GM13976 (cell line): ENCODE measurements at places on chromosomes 1 and 21.
A peak's percentile ranks its signal among the peaks of the same experiment; 100 is the strongest.

DNA sequence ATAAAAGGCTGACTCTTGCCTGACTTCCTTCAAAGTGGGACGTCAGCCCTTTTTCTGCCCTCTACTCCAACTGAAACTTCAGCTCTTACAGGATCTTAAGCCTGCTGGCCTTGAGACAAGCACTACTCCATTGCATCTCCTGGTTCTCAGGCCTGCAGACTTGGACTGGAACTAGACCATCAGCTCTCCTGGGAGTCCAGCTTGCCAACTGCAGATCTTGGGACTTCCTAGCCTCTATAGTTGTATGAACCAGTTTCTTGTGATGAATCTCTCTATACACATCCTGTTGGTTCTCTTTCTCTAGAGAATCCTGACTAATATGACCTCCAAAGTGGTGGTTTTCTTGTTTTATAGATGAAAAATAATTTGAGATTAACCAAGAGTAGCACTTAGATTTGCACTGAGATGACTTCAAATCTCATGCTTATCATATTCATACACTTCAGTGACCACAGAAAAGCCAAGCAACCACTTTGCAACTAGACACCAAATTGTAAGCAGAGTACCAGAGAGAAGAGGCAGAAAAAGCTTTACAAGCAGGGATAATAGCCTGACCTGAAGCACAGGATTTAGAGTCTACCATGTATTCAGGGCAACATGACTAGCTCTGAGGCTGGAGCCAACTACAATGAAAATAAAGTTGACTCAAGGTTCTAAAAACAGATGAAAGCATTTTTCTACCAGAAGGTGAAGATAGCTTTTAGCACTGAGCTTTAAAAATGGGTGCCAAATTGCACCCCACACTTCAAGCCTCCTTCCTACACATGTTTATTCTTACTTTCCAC, 661.3 kb upstream of the USP24 start:
- no peak for DNase-seq

GRCh38 chr1:185408700-185409270, 91.7 kb upstream of the IVNS1ABP start:
- DNase-seq: no peak

- DNase-seq: peak; percentile 57
Measured at GRCh38 chr1:172719694-172720138, 60.8 kb downstream of the FASLG start.

DNA sequence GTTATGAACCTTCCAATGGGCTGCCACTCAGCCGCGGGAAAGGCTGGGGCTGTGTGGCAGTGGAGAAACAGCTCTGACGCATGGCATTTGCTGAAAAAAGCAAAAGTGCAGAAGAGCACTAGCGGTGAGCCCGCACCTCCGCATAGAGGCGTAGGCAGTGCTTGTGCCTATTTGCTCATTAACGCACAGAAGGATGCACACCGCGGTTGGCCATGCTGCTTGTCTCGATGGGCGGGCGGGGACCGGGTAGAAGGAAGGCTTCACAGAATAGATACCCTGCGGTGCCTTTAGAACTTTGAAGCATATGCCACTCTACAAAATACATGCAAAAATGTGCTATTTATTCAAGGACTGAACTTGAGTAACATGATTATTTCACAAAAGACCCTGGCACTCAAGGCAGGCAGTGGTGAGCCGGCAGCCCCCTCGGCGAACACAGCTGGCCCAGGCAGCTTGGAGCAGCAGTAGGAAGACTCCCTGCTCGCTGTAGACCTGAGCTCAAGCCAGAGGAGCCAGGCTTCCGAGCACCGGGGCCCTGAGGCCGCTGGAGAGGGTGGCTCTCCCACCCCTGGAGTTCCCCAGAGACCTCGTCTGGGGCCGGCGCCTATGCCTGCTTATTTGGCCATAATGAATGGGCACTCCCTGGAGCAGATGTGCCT, 71.5 kb downstream of the SIK1 start:
- no peak for DNase-seq

DNA sequence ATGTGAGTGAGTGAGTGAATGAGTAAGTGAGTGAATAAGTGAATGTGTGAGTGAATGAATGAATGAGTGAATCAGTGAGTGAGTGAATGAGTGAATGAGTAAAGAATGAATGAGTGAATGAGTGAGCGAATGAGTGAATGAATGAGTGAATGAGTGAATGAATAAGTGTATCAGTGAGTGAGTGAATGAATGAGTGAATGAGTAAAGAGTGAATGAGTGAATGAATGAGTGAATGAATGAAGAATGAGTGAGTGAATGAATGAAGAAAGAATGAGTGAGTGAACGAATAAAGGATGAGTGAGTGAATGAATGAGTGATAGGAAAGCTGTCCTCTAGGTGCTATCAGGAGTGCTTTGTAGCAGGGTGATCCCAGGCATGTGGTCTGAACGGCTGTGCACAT, 35.7 kb downstream of the CFAP74 start:
- DNase-seq: no peak

DNA sequence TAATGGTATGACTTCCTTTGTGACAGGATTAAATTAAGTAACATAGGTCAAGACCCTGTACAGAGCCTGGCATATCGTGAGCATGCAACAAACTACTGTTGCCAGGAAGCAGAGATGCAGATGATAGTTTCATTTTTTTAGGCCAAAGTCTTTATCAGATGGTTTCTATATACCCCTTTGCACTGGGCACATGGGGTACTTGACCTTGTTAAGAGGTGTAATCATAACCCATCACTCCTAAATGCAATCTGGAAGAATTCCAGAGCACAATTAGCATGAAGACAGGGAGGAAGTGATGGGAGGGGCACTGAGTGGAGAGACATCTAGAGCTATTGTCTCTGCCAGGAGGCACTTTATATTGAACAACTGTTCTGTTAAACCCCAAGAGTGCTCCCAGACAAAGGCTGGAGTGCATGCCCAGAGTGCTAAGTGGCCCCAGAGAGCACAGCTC, 22.1 kb downstream of the ZBTB17 start:
- no peak for DNase-seq

DNA sequence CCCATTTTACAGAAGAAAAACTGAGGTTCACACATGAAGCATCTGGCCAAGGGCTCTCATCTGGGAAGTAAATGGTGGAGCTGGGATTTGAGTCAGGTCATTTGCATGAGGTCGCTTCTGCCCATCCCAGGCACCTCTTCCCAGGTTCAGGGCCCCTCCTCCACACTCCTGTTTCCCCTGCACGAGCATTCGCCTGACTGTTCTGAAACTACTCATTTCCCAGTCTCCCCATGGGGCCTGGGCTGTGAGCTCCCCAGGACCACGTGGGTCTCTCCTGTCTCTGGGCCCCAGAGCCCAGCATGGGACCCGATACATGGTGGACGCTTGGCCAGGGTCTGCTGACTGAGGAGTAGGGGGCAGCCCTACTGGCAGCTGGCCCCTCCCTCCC, 360.8 kb downstream of the MATN1 start:
- DNase-seq: no peak

DNA sequence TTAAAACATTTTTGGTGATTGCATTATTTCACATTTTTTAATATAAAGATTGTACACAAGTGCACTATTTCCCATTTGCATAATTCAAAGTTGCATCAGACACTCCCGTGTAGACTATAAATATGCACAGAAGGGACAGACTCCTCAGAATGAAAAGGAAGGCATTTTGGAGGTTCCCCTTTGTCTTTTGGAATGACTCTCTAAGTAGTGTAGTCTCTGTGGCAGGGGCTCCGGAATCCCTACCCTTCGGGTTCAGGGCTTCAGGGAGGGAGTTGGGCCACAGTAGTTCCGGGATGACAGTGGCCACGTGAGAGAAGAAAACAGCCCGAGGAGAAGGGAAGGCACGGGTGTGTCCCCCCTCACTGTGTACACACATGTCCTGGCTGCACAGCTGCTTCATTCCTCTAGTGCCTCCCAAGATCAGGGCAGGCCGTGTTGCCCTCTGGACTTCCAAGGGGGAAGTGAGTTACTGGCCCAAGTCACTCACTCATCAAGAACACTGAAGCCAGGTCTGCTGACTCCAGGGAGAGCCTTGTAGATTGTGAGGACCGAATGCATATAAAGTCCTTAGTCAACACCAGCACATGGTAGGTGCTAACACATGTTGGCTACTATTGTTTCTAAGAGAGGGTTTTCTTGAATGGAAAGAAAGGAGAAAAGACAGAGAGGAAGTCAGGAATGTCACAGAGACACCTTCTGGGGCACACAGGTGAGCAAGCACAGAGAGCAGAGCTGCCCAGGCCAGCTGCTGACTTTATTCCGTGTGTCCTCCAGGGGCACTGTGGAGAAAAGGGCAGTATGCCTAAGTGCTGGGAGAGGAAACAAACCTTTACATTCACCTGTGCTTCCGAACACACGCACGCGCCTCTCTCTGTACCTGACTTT, 39.8 kb downstream of the LHX4 start:
- no peak for DNase-seq

DNA sequence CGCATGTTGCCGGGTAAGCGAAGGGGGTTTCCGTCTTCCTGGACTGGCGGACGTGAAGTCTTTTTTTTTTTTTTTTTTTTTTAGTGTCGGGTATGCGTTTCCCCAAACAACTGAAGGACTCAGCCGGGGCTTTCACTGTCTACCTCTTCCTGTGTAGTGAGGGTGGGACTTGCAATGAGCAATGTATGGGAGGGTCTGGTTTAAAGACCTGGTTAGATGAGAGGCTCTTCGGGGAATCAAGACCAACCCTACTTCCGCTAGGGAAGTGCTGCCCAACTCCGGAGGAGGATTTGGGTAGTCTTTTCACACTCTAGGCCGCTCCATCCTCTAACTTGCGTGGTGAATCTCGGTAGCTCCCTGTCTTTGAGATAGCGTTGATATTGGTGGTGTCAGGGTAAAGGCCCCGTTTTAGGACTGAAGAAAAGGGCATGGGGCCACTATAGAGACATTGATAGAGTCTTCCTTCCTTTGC, 754 bp downstream of the PRRC2C start:
- peak; percentile 36 for DNase-seq

DNA sequence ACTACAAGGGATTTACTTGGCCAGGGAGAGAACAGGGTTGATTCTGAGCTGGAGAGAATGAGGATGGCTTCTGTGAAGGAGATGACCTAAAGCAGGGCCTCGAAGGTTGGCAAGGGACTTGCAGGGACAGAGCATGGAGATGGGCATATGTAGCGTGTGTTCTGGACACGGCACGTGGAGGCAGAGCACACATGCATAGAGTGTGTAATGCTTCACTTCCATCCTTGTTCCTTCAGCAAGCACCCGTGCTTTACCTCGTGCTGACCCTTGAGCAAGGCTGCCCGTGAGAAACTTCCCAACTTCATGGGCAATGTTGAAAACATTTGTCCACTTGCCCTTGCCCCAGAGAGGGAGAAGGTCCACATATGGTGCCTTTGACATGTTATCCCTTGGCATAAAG, 33.1 kb downstream of the NFIA start:
- no peak for DNase-seq

DNA sequence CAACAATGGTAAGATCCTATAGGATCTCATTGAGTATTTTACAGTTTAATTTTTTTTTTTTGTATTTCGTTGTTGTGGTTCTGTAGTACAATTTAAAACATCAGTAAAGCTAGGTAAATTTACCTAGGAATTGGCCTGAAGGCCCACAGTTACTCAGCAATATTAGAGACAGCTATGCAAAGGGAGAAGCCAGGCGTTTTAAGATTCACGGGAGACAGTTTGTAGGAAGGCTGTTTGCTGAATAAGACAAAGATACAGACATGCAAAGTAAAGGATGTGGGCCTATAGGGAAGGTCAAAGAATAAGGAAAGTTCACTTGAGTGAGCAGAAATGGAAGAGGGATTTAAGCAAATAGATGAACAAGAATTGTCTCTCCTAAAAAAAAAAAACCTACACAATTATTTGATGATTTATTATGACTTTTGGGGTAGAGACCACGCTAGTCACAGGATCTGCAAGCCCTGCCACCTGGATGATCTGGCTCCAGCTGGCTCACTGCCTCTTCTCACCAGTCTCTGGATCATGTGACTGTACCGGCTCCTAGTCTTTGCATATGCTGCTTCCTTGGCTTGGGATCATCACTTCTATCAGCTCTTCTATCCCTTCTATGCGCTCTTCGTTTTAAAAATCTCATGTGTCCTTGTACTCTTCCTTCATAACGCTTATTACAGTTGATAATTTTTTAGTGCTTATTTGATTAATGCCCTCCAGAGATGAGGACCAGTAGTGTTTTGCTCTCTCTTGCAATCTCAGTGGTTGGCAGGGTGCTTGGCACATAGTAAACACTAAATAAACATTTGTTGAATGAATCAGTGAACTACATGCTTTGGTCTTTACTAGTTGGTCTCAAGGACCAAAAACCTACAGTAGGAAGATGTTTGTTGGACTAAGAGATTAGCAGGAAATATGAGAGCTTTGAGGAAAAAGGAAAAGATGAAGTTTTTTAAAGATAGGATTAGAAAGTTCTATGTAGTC, 14.1 kb downstream of the DYRK1A start:
- DNase-seq: no peak

DNA sequence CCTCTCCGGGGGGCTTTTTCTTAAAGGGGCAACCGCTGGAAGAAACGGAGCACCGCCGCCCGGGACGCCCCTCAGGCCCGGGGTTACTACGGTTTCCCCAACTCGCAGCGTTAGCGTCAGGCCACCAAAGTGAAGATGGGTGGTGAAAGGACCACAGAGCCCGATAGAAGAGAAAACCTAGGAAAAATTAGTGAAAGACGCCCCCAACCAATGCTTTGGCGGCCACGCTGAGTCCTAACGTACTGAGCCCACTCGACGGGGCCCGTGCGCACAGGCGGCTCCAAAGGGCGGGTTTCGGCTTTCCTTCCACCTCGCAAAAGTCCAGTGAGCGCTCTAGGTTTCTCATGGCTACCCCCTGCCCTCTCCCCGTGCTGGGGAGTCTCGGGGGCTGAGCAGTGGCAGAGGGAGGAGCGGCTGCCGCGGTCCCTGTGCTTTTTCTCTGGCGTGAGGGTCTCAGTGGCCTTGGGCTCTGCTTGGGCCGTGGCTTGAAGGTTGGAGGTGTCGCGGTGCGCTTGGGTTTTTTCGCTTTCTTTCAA, 12.2 kb upstream of the SPEN start:
- no peak for DNase-seq

DNA sequence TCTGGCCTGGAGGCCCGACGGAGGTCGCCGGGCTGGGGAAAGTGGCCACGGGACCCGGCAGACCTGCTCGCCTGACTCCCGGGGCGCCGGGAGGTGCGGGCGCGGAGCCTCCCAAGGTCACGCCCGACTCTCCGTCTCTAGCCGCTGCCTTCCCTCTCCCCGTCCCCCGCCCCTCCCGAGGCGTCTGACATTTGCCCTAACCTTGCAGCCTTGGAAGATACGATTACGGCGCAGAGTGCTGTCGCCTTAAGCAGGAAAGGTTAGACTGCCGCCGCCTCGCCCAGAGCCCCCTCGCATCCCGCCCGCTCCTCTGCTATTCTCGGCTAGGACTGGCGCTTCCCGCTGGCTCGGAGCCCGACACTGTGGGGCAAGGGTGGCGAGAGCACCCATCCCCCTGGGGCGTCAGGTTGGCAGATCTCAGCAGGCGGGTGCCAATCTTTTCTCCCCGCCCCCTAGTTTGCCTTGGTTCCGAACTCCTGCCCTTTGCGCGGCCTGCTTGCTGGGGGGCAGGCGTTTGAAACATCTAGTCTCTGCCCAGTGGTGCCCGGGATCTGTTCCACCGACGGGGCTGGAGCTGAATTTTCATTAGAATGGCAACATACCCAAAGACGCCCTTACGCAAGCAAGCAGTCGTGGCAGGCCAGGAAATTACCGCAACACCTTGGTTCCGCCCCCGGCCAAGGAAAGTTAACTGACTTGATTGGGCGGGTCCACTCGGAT, 835 bp downstream of the PGM1 start:
- peak; percentile 69 for DNase-seq

- no peak for DNase-seq
Measured at GRCh38 chr1:116854716-116855115, 55.0 kb upstream of the PTGFRN start.
